ENCODE measurements at places on chromosomes 2 and 18.

DNA sequence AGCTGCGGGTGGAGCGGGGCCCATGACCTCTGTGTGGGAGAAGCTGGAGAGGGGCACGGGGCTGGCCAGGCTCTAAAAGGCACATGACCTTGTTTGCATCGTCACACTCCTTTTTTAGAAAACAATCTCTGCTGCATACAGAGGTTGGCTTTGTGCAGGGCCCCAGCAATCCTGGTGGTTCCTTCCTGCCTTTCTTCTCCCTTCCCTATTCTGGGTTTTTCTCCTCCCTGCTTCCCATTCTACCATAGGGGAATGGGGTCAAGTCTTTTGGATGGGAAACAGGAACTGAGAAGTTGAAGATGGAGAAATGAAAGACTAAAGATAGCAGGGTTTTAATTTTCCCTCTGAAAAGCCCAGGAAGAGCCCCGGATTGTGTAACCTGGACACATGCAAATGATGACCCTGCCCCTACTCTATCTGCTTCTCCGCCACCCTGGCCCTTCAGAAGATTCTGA is 53.9 kb downstream of the ASAP2 start:
- no peak for DNase-seq

DNA sequence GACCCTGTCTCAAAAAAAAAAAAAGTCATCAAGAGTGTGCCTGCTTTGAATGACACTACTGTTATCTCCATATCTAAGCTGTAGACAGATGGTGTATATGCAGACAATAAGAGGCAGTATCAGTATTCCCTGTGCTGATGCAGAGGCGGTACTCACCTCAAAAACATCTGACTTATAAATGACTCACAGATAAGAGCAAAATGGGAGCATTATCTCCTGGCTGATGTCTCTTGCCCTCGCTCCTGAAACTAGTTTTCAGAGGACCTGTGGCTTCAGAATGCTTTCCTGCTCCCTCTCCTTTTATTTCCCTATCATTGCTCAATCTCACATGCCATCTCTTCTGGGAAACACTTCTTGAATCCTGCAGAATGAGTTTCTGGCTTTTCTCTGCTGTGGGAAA is 289.6 kb downstream of the PTPRM start:
- DNase-seq, result peak; percentile 88

DNA sequence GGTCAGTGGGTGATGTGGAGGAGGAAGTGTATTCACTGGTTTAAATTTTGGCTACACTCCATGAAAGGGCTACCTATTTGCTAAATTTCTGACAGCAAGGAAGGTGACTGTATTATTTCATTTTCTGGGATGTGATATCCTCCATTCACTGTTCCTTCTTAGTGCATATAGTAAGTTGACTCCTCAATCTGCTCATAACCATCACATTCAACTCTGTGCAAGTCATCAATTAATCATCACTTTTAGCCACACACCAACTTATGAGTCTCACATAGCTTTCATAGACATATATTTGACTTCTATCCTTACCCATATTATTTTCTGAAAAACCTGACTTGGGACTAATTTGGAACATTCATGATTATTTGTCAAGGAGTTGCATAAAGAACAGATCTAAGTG is 16.9 kb downstream of the KLHL41 start:
- DNase-seq, result no peak

GRCh38 chr2:237312021-237312755 is 101.8 kb downstream of the COL6A3 start:
- no peak for DNase-seq

DNA sequence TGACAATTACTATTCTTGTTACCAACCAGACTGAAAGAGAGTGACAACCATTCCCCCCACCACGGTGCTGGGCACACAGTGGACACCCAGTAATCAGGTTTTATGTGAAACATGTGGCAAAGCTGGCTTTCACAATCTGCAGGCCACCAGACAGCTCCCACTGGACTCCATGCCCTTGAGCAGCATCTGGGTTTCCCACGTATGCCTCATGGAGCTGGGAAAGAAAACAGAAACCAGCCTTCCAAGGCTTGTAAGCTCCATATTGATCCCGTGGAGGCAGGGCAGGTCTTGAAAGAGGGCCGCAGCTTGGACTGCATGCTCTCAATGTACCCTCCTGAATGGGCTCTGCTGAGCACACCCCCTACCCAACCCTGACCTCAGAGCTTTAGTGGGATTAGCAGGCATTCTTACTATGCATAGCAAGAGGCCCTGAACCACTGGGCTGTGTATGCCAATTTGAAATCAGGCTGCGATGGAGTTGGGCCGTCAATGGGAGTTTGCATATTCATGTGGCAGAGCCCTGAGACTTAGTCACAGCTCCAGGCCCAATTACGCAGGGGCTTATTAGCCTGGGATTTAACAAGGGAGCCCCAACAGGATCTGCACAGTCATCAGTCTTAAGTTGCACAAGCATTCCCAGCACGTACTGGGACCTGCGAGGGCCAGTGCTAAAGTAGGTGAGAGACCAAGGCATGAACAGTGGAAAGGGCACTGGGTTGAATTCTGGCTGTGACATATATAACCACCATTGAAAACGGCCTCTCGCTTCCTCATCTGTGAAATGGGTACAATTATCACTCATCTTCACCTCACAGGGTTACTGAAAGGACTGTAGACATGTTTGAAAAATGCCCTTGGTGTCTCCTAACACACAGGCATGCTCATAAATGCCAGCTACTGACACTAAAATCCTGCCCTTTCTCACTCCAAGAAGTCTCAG is 10.5 kb downstream of the C1QL2 start:
- no peak for DNase-seq

DNA sequence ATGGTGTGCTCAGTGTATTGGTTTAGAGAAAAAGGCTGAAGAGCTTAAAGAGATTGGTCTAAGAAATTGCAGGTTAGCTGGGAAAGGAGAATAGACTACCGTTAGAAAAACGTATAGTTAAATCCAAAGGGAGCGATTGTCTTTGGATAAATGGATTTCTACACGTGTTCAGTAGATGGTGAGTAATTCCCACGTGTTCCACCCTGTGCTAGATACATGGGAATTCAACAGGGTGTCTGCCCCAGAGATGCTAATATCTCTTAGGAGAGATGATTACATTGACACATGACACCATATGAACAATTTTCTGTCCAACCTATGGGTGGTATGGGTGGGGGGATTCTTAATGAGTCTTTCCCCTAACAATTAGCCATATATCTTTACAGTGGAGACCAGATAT is 99.8 kb downstream of the TDRD15 start:
- DNase-seq, result no peak

DNA sequence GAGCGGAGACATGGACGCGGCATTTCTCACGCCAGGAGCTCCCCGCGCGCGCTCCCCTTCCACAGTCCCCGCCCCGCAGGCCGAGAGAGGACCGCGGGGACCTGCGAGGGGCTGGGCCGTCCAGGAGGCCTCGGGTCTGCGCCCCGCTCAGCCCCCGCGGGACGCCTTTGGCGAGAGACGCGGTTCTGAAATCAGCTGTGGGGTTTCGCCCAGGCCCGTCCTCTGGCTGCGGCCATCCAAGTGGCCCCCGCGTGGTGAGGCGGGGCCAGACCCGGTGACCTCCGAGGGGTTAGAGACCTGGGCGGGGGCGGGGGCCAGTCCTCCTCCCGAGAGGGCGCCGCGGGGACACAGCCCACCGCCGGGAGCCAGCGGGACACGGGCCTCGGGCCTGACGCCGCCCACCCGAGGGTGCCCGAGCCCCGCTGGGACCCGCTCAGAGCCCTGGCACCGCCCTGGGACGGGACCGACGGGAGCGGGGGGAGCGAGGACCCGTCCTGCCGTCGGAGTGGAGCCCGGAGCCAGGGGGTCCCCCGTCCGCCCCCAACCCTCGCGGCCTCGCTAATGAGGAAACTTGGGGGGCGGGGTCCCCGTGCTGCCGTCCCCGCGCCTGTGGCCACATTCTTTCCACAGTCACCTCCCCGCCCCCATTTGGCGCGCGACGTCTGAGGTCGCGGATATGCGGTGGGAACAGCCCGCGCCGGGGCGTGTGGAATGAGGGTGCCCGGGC is 6.1 kb upstream of the SALL3 start:
- no peak for DNase-seq

- no peak for DNase-seq
These were observed 21.4 kb upstream of the FAM228A start for GRCh38 chr2:24153478-24153877.

- DNase-seq, result peak; percentile 57
These were observed 78.5 kb downstream of the TANC1 start for GRCh38 chr2:159046966-159047365.

DNA sequence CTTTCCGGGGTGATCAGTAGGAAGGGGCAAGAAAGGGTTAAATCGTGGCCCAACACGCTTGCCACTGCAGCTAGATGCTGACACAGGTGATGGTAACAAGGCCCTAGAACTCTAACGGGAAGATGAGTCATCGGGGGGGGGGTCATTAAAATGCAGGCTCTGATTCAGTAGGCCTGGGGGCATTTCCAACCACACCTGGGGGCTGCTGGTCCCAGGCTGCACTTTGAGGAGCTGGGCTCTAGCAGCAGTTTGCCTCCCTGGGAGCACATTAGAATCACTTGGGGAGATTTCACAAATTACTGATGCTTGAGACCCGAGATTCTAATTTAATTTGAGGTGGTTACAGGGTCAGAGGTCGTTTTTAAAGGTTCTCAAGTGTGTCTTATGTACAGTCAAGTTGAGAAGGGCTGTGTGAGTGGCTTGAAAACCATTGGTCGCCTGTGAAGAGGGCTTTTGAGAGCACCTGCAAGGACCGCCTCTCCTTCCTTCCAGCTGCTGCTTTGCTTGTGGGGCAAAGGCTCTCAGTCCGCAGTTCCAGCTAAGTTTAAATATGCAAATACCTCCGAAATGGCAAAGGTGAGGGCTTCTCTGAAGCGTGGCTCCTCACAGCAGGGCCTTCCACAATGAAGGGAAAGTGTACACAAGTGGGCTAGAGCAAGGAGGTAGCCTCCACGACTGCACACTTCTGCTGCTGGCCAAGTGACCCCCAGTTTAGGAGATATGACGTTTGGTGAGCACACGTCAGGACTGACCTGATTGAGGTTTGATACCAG is 128.0 kb upstream of the MSH6 start:
- DNase-seq, result peak; percentile 6

Measured in NCI-H226 (cell line).